ENCODE measurements at places on chromosomes 3 and 15.

DNA sequence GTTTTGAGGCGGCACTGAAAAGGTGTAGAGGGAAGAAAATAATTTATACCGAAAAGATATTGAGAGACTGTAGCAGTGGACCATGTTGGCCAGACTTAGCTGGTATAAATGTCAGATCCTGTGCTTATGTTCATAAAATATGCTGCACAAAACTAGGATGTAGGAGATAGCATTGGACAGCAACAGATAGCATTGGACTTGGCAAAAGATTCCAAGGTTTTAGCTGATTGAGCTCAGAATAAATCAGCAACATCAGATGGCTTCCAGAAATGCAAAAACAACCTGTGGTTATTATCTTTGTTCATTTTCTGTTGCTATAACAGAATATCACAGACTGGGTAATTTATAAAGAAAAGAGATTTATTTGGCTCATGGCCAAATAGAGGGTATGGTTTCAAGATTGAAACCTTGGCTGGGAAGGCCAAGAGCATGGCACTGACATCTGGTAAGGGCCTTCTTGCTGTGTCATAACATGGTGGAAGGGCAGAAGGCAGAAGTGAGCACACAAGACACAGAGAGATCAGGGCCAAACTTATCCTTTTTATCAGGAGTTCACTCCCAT is 34.7 kb downstream of the SLC28A1 start:
- DNase-seq = no peak

DNA sequence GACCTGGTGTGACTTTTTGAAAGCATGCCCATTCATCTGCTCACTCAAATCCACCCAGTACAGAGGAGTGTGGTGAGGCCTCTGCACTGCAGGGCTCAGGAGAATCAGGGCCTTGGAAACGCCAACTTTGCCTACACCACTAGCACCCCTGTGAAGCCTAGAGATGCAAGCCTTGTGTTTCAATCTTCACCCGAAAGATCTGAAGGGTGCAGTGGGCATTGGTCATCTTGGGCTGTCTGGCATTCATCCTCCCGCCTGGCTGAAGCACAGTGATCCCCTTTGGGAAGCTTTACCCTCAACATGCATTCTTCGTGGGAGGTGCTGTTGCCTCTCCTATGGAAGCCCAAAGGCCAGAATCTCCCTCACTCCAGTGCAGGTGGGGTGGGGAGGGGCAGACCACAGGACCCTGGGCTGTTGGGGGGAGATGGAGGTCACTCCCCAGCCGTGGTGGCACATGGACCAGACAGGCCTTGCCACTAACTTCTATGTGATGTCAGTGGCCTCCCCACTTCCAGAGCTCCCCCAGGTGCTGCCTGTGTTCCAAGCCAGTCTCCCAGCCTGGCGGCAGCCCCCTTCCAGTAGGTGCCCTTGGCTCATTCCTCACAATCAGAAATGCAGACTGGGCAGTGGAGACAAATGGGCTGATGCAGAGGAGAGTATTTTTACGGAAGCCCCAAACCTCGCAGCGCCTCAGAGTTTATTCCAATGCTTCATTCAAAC is 92.5 kb downstream of the ADAMTS17 start:
- no peak for DNase-seq

DNA sequence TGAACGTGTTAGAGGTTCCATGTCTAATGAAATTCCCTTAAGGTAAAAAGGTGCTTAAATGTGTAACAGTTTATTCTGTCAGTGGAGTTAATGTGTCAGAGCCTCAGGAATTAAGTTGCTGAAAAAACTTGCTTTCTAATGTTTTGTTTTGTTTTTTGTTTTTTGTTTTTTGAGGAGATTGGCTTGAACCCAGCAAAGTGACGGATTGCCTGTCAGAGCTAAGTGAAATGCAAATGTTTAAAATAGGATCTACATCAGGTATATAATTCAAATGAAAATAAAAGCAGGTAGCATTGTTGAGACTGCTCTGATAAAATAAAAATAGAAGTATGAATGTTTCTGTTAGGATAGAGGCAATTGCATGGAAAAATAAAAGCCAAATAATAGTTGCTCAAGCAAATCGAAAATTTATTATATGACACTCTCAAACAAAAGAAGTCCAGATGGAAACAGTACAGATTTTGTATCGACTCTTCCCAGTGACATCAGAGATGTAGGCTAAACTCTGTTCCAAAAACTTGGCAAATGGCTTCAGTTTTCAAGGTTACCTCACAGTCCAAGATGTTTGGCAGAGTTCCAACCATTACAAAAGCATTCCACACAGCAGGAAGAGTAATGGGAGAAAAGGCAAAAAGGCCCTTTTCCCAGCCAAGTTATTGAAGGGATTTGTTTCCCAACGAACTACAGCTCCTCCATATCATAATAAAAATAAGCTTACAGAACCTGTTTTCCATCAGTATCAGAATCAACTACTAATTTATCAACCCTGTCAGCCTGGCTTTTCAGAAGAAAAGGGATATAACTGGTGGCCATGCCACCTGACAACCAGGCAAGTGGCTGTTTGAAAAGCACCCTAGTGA is 291.0 kb downstream of the TBL1XR1 start:
- peak; percentile 14 for DNase-seq

DNA sequence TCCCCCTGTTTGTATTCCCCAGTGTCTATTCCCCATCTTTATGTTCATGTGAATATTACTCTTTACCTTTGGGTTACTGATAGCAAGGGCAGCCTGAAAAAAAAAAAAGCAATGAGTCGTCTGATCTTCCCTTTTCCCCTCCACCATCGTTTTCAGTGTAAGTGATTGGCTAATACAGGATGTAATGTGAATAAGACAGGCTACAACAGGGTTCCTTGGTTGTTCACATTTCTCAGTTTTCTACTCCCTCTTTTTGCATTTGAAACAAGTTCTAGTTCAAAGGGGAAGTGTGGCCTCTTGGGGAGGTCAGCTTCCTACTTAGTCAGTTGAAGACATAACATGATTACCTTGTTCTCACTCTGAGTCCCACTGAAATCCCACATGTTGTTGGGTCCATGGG is 278.0 kb upstream of the TRIM42 start:
- DNase-seq = no peak

DNA sequence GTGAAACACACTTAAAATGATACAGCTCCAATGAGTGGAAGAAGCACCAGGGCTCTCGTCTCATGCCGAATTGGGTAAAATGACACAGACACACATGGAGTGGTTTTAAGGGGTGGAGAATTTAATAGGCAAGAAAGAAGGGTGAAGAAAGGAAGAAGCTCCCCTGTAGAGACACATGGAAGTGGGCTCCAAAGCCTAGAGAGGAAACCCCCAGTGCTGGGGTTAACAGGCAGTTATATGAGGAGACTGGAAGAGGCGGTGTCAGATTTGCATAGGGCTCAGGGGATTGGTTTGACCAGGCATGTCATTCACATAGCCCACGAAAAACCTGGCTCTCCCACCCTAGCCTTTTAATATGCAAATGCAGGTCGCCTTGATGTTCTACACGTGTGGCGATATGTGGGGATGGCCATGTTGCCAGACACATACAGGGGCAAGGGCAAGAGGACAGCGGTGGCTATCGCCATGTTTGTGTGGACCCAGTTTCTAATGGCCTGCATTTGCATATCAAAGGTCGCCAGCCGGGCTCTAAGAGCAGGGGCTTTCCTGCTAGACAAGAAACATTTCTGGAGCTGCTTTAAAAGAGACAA is 1.9 kb upstream of the DPH6 start:
- no peak for DNase-seq

- DNase-seq = no peak
Observed at GRCh38 chr3:71281280-71281679, 302.2 kb downstream of the FOXP1 start.

GRCh38 chr15:70154718-70155347 is 57.1 kb upstream of the TLE3 start:
- DNase-seq = no peak

- no peak for DNase-seq
Observed at GRCh38 chr3:84692261-84692660, 266.5 kb upstream of the CADM2 start.

- DNase-seq = no peak
Observed at GRCh38 chr15:81332326-81332725, 8.4 kb upstream of the STARD5 start.

GRCh38 chr15:36251450-36251849 is 328.0 kb upstream of the CDIN1 start:
- DNase-seq = no peak

DNA sequence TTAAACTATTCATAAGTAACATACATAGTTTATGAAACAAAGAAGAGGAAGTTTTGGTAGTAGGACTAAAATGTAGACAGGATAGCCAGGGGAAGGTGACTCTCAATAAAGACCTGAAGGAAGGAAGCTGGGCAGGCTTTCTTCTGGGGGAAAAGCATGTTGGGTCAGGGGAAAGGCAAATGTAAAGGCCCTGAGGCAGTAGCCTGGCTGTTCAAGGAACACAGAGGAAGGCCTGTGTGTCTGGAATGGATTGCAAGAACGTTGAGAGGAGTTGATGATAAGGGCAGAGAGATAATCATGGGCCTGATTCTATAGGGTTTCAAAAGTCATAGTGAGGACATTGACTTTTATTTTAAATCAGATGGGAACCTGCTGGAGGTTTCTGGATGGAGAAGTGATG is 167.6 kb downstream of the SNRK start:
- no peak for DNase-seq

Measured in RCC 7860 (cell line).